ENCODE measurements at places on chromosomes 1 and 21.

DNA sequence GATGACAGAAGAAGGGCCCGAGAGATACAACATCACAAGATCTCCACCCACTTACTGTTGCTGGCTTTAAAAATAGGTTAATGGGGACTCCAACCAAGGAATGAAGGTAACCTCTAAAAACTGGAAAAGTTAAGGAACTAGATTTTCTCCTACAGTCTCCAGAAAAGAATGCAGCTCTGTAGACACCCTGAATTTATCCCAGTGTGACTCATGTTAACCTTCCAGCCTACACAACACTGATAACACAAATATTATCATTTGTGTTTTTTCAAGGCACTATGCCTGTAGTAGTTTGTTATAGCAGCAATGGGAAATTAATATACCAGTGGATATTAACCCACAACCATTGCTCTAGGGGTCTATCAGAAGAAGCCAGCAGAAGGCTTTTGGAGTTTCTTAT, 730.7 kb upstream of the ZP4 start:
- DNase-seq: no peak

GRCh38 chr1:3740042-3740441, 12.2 kb upstream of the CCDC27 start:
- DNase-seq: no peak

DNA sequence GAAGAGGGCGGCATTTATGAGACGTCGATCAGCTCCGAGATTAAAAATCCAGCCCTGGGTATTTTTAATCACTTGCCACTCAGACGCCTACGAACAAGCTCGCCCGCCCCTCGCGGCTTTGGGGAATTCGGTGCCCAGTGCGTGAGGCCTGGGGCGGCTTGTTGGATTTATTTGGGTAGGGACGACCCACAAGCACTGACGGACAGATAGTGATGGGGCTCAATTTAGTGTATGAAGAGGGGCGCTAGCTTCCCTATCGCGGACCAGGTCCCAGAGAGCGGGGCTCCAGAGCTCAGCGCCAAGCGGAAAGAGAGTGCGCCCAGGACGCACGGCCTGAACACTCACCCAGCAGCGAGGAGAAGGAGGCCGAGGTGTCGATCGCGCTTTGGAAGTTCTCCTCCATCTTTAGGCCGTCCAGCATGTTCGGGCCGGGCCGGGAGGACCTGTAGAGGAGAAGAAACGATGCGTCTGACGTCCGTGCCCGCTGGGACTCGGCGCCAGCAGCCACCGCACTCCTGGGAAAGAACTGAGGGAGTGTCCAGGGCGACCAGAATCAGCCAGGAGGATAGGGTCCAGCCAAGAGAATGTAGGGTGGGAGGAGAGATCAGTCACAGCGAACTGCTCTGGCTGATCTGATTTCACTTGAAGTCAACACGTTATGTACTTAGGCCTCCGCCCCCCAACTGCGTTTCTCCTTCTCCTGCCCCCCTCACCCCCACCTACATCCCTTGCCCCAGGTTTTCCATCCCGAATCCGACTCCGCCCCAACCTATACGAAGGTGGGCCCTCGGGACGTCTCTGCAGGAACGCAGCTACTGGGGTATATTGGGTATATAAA, 1.2 kb downstream of the LMX1A start:
- DNase-seq: peak; percentile 63

DNA sequence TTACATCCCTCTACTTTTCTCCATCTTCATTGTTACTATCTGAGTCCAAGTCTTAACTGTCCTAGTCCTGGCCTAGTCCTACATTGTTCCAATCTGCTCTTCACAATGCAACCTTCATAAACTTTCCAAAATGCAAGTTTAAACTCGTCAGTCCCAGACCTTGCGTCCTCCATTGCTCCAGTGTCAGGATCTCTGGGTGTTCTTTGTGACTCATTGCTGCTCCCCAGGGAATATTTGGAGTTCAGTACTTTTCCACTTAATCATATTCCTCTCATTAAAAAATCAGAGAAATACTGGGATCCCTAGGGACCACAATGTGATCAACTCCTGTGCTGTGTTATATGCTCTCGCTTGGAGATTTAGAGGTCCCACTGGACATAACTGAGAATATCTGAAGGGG, 18.0 kb upstream of the KPRP start:
- no peak for DNase-seq

GRCh38 chr1:17189632-17189990, 15.3 kb upstream of the PADI1 start:
- DNase-seq: no peak

DNA sequence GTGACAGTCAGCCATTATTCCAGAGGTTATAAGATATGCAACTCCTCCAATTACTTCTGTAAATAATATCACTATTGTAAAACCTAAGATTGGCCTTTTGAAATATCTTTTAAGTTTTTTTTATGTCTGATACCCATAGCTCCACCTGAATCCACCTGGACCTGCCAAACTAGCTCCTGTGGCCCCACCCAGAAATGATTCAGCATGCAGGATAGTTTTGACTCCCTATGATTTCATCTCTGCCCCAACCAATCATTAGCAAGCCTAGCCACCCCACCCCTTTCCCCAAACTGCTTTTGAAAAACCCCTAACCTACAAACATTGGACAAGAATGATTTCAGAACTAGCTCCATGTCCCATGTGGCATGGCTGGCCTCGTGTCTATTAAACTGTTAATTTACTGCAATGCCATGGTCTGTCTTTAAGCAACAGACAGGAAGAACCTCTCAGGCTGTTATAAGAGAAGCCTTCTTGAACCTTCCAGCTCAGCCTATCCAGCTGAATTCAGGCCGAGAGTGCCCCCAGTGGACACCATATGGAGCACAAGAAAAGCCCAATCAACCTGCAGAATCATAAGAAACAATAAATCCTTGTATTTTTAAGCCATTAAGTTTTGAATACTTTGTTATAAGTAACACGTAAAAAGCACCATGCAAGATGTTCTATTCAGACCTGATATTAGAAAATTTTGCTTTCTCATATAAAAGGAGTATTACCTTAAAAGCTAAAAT, 263.0 kb upstream of the ZRANB2 start:
- DNase-seq: no peak

- DNase-seq: no peak
Observed at GRCh38 chr1:214997685-214998084, 84.9 kb upstream of the KCNK2 start.

Data from neural progenitor cell (in vitro differentiated cells).